ENCODE measurements at places on chromosomes 4 and X. TPM values are rescaled to one million over a fixed set of nuclear protein-coding genes. Genes with fewer than 3 reads are reported as not detected.

The ATOH1 gene
- total RNA-seq = not detected

- no peaks in the 10 kb centered on the region for H3K27me3 ChIP-seq
- no peak overlapping the region for H3K27ac ChIP-seq
- no peaks in the 10 kb centered on the region for H3K36me3 ChIP-seq
- H3K4me3 ChIP-seq = no peak overlapping the region
- H3K4me1 ChIP-seq = no peaks in the 10 kb centered on the region
Measured at GRCh38 chrX:132559101-132559500, 70.3 kb upstream of the MBNL3 start.

DNA sequence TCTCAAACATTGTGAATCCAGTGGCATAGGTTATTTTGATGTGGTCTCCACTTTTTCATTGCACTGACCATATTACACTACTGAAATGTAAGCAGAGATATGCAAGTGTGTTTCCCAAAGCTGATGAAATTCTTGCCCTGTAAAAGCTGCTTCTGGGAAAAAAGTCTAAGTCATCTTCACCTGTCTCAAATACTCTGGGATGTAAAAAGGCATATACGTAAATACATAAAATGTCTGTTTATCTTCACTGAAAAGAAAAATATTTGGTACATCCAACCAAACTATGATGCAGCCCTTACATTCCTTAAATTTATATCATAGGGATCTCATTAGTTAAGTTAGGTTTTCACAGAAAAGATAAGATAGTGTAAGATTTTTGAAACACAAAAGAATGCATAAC lies 7.9 kb downstream of the KDR start:
- no peak overlapping the region for H3K4me3 ChIP-seq
- no peaks in the 10 kb centered on the region for H3K36me3 ChIP-seq
- no peaks in the 10 kb centered on the region for H3K4me1 ChIP-seq
- no peak overlapping the region for H3K27ac ChIP-seq
- no peak for DNase-seq

The ASB9 gene
- 1.4 TPM for total RNA-seq
